ENCODE measurements at places on chromosomes 13 and 19. TPM values are rescaled to one million over a fixed set of nuclear protein-coding genes. Genes with fewer than 3 reads are reported as not detected.

DNA sequence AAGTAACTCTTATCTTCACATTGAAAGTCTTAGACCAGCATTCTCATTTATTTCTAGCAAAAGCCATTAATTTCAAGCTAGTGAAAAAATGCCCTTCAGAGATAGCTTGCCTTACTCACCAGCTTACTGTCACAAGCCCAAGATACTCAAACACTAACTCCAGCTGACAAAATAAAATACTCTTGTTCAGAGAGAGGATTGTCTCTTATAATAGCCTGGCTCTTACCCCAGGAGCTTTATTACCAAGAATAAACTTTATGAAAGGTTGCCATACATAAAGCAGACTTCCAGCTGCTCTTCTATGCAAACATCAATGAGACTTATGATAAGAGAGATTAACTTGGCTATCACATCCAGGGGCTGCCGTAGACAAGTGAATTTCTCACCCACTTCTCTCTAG, 53.6 kb downstream of the XPO4 start:
- no peak for DNase-seq

The NDFIP2 gene
- 40.0 TPM for total RNA-seq

The GPR12 gene
- total RNA-seq = not detected

The CATSPERD gene
- total RNA-seq = not detected

- no peak for DNase-seq
These were observed 7.6 kb downstream of the MTIF3 start for GRCh38 chr13:27442797-27443196.

The KRTDAP gene
- 3.3 TPM for total RNA-seq

The FPR1 gene
- total RNA-seq = not detected

The CFAP97D2 gene
- not detected for total RNA-seq

The NCR1 gene
- not detected for total RNA-seq

GRCh38 chr13:71082631-71083030, 784.4 kb downstream of the DACH1 start:
- no peak for DNase-seq

- DNase-seq = no peak
These were observed 330.8 kb downstream of the DLEU7 start for GRCh38 chr13:50512474-50513299.

- DNase-seq = no peak
These were observed 473.3 kb downstream of the ITGBL1 start for GRCh38 chr13:101925731-101926130.

GRCh38 chr13:48318821-48319511, 15.4 kb downstream of the RB1 start:
- DNase-seq = no peak

The CEACAM3 gene
- not detected for total RNA-seq

The RAB3D gene
- total RNA-seq = 26.3 TPM

GRCh38 chr13:44131069-44131614, 242.5 kb upstream of the SERP2 start:
- DNase-seq = no peak

DNA sequence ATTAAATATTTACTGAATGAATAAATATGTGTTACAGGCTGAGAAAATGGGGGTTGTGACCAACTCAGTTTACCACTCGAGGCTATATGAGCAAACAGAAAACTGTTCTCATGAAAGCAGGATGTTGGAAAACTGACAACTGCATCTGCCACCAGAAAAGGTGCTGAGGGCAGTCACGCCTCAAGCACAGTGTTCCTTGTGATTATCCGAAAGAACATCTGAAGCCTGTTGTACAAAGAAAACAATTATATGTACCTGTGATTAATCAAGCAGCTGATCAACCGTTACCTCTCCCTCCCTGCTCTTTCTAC, 6.2 kb upstream of the KLK13 start:
- no peak for DNase-seq

DNA sequence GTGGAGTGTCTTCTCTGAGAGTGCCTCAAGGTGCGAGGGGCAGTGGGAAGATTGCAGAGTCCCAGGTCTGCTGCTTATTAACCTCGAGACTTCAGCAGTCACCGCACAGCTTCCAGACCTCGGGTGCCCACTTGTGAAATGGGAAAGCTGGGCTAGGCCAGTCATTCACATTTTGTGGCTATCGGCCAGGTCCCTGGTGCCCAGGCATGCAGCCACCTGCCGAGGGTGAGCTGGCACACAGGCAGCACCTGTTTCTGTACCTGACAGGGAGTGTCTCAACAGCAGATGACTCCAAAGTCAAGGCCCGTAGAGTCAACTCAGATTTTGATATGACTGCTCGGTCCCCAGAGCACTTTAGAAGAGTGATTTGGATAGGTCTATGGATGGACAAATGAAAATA, 21.9 kb downstream of the UQCRFS1 start:
- no peak for DNase-seq

GRCh38 chr13:86569119-86569518, 769.9 kb upstream of the SLITRK6 start:
- no peak for DNase-seq

The PRTN3 gene
- 0.23 TPM for total RNA-seq

All from mesothelial cell of epicardium (in vitro differentiated cells).